Aorta (tissue), 5 donors: ENCODE measurements at places on chromosomes 6 and 20.
A peak's percentile ranks its signal among the peaks of the same experiment; 100 is the strongest.

- no peak for DNase-seq
Measured at GRCh38 chr20:20897145-20897544, 184.7 kb upstream of the RALGAPA2 start.

DNA sequence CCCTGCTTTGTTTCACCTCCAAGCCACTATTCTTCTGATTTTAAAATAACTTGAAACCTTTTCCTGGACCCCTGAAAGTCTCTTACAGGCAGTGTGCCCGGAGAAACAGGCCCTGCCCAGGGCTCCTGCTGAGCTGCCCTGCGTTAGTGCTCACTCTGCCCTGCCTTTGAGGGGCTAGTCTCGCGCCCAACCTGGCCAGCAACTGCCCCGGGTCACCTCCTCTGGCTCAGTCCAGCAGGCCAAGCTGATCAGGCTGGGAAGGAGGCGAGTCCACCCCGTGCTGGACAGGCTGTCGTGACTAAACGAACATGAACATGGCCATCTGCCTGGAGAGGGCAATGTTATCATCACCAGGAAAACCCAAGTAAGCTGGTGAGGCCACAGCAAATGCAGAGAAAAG is 245.4 kb downstream of the ANKRD60 start:
- DNase-seq, result no peak

- DNase-seq, result no peak
Measured at GRCh38 chr20:54350415-54350814, 125.0 kb upstream of the DOK5 start.

GRCh38 chr6:151451417-151451949 is 443 bp downstream of the RMND1 start:
- no peak for DNase-seq

- DNase-seq, result no peak
Measured at GRCh38 chr6:90039911-90040310, 145.6 kb downstream of the GJA10 start.

- no peak for DNase-seq
Measured at GRCh38 chr6:140077827-140078560, 703.5 kb upstream of the CITED2 start.

DNA sequence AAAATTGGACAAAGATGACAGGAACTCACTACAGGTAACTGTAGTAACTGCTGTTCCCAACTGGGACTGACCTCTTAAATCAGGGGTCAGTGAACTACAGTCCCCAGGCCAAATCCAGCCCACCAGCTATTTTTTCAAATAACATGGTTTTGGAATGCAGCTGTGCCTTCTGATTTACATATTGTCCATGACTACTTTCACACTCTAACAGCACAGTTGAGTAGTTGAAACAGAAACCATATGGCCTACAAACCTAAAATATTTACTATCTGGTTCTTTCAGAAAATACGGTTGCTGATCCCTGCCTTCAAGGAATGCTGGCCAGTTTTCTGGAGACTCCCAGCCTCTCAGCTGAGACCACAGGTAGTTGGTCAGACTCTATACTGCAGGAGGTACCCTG is 196.9 kb upstream of the PRND start:
- no peak for DNase-seq

GRCh38 chr6:15366879-15367278 is 121.0 kb downstream of the JARID2 start:
- DNase-seq, result no peak

GRCh38 chr6:47094241-47094925 is 52.3 kb upstream of the ADGRF1 start:
- no peak for DNase-seq

DNA sequence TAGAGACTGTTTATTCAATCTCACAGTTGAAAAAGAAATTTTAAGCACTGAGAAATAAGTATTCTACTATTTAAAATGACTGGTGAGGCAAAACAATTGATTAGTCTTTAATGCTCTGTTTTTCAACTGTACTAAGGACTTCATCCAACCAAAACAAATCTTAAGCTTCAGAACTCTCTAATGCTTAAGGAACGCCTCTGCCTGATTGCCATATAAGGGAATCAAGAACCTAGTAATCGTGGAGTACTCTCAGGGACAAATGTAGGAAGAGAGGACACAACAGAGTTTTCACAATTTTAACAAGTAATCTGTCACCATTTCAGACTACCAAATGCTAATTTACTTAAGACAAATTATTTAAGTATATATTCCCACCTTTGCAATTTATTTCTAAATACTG is 16.1 kb downstream of the FBXO30 start:
- no peak for DNase-seq

DNA sequence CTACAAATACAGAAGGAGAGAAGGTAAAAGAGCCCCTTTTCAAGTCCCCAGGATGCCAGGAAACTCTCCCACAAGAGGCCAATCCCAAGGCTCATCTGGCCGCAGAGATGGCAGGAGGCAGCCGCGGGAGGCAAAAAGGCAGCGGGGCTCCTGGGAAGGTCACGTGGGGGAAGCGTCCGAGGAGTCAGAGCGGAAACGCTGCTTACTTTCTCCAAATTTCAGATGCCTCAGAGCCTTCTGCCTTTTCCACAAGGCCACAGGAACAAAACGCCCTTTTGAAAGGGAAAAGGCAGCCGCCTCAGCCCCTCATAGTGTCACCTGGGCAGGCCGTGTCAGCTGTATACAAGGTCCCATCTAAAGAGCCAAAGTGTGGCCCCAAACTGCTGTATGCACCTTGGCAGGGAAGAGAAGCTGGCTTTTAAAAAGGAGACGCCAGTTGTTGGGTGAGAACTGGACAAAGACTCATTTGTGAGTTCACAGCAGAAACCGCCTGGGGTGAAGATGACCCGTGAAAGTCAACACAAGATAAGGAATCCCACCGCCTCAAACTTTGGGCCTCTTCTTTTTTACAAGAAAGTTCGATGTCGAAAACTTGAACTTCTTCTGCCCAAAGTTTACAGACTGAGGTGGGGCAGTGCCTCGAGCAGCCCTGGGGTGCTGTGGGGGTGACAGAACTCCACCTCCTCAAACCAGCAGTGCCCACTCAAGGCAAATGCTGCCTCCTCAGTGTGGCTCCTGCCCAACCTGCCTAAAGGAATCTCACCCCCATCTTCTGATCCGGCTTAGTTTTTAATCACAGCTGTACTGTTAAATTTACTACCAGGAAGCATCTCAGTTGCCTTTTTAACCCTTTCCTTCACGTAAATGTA is 45.4 kb downstream of the EZR start:
- no peak for DNase-seq

- no peak for DNase-seq
Measured at GRCh38 chr20:3755269-3755668, 12.3 kb downstream of the ADISSP start.

DNA sequence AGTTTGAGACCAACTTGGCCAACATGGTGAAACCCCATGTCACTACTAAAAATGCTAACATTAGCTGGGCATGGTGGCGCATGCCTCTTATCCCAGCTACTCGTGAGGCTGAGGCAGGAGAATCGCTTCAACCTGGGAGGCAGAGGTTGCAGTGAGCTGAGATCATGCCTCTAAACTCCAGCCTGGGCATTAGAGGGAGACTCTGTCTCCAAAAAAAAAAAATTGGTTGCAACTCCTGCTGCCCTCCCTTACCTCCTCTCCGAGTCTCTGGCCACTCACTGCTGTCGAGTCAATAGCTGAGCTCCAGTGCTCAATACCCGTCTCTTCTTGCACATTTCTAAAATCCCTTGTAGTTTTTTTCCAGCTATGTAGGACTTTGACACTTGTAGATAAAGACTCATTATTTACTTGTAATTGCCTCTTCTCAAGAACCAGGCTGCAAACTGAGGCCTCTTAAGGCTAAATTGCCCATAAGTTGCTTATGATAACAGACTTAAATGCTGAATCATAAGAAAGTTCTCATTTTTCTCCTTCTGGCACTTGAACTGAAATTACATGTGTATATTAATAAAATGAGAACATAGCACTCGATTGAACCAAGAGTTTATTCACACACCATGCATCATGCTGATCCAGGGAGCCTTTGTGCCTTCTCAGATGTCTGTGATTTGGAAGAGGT is 13.8 kb downstream of the HECA start:
- no peak for DNase-seq

DNA sequence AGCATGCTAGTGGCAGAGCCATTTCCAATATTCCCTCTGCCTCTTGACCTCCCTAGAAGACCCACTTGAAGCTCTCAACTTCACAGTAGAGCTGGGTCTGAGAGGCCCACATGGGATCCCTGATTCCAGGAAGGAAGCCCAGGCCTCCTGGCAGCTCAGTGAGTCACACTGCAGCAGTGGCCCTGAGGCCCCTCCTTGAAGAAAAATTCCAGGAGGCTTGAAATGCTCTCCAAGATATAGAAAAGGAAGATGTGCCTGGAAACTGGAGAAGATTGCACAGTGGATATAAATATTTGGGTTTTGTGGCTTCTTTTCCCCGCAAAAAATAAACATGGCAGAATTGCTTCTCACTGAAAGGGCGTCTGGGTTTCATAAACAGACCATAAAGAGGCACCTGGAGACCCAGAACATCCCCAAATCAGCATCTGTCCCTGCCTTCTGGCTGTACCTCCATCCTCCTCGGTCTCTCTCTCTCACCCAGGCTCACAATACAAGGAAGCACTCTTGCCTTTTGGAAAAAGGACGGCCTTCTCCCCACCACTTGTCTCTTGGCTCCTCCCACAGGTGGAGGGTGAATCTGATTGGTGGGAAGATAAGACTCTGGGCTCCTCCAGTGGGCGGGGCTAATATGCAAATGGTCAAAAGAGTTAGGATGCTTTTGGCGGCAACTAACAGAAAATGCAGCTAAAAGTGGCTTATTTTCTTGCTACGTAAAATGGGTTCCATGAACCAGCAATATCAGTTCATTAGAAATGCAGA is 200.0 kb upstream of the SULF2 start:
- no peak for DNase-seq

- DNase-seq, result no peak
Measured at GRCh38 chr20:20205862-20206236, 153.5 kb downstream of the CFAP61 start.

DNA sequence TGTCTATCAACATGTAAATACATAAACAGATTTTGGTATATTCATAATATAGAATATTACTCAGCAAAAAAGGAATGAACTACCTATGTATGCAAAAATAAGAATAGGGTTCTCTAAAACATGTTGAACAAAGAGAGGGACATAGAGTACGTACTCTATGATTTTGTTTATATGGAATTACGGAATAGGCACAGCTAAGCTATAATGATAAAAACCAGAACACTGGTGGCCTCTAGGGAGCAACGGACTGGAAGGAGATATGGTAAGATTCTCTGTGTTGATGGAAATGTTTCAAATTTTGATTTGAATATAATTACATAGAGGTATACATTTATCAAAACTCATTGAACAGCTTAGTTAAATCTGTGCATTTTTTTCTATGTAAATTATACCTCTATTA is 19.6 kb downstream of the ADGRG6 start:
- no peak for DNase-seq

GRCh38 chr20:51574248-51575033 is 31.9 kb upstream of the NFATC2 start:
- no peak for DNase-seq

- DNase-seq, result peak; percentile 79
Measured at GRCh38 chr20:57223648-57224489, 42.6 kb downstream of the BMP7 start.

DNA sequence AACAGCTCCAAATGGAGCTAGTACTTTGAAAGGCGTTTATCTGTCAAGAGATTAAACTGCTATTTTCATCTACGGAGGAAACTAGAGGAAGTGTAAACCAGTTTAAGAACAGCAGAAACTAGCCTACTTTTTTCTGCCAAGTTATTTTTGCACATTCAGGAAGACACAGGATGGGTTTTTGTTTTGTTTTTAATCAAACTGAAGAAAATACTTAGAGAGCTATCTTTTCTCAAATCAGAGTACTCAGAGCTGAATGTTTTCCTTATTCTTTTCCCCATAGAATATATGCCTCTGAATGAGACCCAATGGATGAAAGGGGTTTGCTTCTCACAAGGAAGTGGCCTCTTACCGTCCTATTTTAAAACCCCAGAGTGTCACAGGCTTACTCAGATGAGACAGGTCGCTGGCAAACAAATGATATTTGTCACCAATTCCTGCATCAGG is 538.5 kb downstream of the CD83 start:
- no peak for DNase-seq

DNA sequence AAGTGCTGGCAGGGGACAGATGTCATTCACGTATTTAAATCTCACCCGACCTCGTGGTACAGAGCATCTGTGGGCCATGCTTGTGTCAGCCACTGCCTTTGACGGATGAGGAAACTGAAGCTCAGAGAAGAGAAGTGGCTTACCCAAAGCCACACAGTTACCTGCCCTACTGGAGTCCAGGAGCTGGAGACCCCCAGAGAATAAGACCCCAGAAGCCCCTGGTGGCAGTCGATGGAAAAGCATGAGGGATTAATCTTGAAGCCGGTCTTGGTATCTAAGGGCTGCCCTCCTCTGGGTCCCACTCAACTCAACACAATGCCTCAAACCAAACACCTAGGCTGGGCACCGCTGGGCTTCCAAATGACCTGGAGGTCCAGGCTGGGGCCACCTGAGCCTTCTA is 83.1 kb downstream of the GRM4 start:
- peak; percentile 21 for DNase-seq

GRCh38 chr6:129251669-129252376 is 368.9 kb downstream of the LAMA2 start:
- DNase-seq, result peak; percentile 58

DNA sequence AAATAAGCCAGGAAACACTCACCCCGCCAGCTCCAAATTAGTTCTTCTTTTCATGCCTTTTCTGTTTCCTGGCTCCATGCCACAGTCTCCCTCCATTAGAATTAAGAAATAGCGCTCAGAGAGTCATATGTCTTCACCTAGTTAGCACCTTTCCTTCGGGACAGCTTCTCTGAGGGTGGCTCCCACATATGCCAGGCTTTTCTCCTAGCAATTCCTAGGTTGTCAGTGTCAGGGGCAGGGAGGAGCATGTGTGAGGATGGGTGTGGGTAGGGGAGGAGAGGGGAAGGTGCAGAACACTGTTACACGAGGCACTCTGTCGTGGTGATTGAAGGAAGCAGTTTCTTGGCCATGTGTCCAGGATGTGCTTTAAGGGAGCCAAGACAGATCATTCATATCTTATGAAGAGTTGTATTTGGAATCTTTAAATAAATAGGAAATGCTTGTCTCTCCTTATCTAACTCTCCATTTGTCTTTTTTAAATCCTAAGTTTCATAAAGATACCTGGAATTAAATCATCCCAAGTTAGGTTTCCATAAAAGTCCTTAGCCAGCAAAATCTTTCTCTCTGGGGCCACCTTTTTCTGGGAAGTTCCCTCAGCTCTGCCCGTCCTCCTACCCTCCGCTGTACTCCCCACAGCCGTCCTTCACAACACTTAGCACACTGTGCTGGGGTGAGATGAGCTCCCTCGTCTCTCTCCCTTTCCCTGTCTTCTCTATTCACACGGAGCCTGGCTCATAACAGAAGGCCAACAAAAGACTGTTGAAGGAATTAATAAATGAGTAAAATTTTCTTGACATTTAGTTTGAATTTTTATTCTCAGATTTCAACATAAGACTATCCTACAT is 361.0 kb downstream of the CD83 start:
- DNase-seq, result no peak

- peak; percentile 75 for DNase-seq
Measured at GRCh38 chr6:138454981-138455706, 44.1 kb downstream of the NHSL1 start.

GRCh38 chr6:163226836-163227485 is 187.6 kb upstream of the QKI start:
- no peak for DNase-seq
